ENCODE measurements at places on chromosomes 4 and X.
A peak's percentile ranks its signal among the peaks of the same experiment; 100 is the strongest.

DNA sequence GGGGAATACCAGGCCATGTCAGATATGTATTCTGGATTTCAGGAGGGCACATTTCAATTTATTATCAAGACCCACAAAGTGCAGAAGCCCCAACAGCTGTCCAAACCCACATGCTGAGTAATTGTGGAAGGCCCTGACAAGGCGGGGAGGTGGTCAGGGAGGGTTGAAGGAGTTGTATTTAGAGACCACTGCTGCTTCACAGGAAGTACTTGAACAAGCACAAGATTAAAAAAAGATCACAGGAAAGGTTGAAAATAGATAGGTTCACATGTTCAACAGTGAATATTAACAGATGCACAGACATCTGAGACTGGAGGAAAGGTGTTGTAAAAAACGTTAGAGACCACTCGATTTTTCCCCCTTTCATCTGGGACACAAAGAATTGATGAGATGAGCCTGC is 17.9 kb downstream of the ATP8A1 start:
- no peak for DNase-seq

- no peak for DNase-seq
These were observed 55.8 kb downstream of the LRP2BP start for GRCh38 chr4:185339941-185340340.

GRCh38 chr4:90718931-90719330 is 591.7 kb downstream of the CCSER1 start:
- no peak for DNase-seq

GRCh38 chr4:84503495-84504437 is 4.7 kb upstream of the NKX6-1 start:
- peak; percentile 34 for DNase-seq

DNA sequence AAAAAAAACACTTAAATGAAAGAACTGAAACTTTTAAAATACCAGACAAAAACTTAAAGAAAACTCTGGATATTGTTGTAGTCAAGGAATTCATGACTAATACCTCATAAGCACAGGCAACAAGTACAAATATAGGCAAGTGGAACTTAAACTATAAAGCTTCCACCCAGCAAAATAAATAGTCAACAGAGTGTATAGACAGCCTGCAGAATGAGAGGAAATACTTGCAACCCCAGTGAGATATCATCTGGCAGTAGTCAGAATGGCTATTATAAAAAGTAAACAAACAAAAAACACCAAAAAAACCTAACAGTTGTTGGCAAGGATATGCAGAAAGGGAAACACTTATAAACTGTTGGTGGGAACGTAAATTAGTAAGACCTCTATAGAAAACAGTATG is 9.6 kb upstream of the RPS6KA6 start:
- no peak for DNase-seq

DNA sequence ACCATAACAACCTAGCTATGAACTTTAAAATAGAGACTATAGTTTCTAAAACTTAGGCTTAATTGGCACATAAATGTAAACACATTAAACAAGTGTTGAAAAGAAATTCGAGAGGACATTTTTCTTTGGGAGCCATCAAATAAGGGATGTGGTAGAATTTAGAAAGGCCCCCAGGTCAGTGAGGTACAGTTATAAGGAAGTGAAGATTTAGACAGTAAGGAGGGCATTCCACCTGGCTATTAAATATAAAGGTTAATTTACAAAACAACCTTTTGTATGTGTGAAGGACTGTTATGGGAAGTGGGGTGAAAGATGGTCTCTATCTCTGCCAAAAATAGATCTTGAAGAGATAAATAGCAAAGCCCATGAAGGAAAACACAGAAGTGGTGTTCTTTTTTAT is 83.9 kb downstream of the AFF1 start:
- no peak for DNase-seq

- DNase-seq: no peak
These were observed 932 bp downstream of the TLR10 start for GRCh38 chr4:38781854-38782261.

- DNase-seq: no peak
These were observed 154.3 kb upstream of the EOLA2 start for GRCh38 chrX:150092549-150092948.

DNA sequence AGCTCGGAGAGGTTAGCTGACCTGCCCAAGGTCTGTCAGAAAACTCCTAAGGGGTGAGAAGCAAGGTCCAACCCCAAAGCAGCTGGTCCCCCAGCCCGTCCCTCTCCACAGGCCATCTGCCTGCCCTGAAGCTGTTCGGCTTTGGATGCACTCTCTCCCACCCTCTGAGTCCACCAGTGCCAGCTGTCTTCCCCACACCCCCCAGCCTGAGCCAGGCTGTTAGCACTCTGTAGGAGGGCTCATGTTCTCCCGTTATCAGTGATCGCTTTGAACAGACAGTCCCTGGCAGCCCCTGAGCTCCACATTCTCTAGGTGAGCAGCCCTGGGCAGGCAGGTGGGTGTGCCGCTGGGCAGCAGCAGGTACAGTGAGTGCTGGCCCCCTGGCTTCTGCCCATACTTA is 16.0 kb downstream of the ZNF185 start:
- no peak for DNase-seq

- DNase-seq: no peak
These were observed 65.7 kb downstream of the CLCN5 start for GRCh38 chrX:49988143-49988542.

- DNase-seq: no peak
These were observed 25.6 kb downstream of the SPATA18 start for GRCh38 chr4:52076731-52077130.

DNA sequence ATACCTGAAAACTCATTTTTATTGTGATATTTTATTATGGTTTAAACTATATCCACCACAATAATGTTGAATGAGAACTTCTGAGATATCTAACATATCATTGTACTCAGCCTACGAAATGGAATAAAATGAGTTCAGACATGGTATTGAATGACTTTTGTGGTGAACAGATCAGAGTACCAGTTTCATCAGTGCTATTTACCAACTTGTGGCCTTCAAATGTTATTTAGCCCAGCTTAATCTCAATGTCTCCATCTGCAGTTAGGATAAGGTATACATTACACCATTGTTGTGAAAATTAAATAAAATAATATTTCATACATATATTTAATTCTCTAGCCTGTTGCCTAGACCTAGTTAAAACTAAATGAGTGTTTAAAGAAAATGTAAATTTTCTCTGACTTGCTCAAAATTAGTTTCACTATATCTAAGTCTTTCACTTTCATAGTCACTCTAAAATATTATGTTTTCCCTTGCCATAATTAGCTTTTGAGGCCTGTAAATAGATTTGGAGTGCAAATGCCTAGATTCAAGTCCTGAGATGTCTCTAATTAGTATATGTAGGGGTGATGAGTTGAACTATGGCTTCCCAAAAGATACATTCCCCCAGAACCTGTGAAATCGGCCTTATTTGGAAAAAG is 594.2 kb downstream of the STPG2 start:
- no peak for DNase-seq

- no peak for DNase-seq
These were observed 85.2 kb downstream of the MAPK10 start for GRCh38 chr4:86274642-86275041.

- no peak for DNase-seq
These were observed 325.5 kb downstream of the PCDH18 start for GRCh38 chr4:137206781-137207180.

DNA sequence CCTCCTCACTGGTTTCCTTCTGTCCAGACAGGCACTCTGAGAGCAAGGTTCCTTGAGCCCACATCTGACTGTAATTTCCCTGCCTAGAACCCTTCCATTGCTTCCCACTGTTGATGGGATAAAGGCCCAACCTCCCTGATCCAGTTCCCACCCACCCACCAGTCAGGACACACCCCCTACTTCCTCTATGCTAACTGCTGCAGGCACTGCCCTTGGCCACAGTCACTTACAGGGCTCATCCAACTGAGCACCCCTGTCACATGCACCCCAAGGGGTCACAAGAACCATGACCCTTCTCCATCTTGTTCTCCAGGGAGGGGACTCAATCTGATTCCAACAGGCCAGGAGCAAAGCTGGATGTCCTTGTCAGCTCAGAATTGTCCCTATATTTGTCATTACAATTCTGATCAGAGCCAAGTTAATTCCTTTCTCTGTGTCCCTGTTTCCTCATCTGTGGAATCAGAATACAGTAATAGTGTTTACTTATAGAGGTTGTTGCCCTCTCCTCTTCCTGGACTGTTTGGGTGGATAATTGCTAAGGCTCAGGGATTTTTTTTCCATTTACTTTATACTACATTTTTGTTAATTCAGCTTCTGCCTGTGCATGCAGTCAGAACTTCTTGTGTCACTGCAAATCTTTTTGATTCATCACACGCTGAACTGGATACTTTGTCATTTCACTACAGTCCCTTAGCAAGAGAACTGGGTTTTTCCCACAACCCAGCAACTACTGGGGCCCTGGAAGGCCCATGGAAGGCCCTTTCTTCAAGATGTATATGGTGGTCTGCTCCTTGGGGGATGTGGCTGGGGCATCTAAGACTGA is 105.6 kb upstream of the MAMLD1 start:
- no peak for DNase-seq

GRCh38 chrX:153927672-153927921 is 1.5 kb upstream of the ARHGAP4 start:
- DNase-seq: no peak

- DNase-seq: no peak
These were observed 136.2 kb downstream of the SMIM20 start for GRCh38 chr4:26050212-26050643.

- DNase-seq: peak; percentile 51
These were observed 13.8 kb downstream of the CMC4 start for GRCh38 chrX:155056877-155057792.

- no peak for DNase-seq
These were observed 50.7 kb upstream of the NLGN4X start for GRCh38 chrX:6279277-6279909.

DNA sequence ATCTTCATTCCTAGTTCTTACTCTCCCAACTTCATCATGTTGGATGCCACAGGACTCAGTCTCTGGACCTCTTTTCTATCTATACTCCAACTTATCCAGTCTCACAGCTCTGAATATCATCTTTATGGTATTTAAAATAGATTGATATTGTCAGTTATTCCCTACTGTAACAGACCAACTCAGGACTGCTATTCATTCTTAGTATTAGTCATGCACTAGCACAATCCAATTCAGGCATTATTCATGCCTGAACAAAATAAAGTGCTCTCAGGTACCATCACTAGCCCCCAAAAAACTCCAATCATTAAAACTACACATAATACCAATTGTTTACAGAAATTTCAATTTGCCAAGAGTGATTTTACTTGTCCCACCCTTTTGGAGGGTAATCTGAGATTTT is 37.7 kb downstream of the FRYL start:
- DNase-seq: peak; percentile 22

GRCh38 chrX:70196961-70197720 is 19.9 kb downstream of the DGAT2L6 start:
- DNase-seq: no peak

- peak; percentile 8 for DNase-seq
These were observed 14.4 kb upstream of the FAM9A start for GRCh38 chrX:8815460-8816065.

DNA sequence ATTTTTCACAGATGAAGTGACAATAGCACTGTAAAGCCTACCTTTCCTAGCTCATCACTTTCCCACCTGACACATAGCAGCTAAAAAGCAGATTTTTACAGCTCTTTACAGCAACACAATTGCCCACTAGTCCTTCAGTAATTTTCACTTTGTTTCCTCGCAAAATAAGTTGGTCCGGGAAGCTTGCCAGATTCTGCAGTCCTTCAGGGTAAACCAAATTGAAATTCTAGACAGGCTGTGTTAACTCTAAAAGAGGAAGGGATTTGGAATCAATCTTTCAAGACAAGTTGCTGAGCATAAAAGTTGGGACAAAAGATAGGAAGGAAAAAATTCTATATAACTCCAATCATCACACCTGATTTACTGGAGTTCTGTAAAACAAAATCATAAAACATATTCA is 8.7 kb downstream of the C1QTNF7 start:
- peak; percentile 41 for DNase-seq

DNA sequence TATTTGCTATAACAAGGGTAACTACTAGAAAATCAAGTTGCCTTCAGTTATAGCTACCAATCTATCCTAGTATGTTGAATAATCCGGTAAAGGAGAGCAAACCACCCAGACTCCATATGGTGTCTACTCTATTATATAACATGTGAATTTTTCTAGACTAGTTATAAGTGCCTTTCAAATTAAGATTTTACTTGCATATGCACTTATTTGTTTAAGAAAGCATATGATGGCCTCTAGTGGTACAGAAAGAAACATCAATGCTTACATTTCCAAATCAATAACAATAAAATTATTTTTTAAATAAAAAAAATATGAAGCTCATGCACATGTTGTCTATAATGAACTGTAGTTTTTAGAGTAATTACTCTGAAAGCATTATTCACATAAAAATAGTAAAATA is 1516.4 kb upstream of the PABPC4L start:
- DNase-seq: no peak

DNA sequence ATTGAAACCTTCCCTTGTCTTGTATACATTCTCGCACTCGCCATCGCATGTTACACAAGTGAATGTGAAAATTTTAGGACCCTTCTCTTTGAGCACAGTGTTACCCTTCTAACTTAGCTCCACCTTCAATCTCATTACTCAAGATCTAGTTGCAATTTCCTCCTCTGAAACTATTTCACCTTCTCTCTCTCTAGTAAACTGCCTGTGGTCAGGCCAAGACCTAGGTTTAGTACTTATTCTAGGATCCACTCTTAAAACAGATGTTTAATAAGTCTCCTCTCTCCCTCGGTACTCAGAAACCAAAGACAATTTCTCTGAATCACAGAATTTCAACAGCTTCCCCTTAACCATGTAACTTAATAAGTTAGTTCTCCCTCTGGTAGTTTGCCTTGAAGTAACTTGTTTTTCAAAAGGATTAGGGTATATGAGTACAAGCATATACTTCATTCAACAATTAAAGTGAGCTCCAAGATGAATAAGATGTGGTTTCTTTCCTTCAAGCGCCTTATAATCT is 156.0 kb downstream of the SH3KBP1 start:
- DNase-seq: no peak

- no peak for DNase-seq
These were observed 68.8 kb upstream of the PRPS1 start for GRCh38 chrX:107559506-107559905.

DNA sequence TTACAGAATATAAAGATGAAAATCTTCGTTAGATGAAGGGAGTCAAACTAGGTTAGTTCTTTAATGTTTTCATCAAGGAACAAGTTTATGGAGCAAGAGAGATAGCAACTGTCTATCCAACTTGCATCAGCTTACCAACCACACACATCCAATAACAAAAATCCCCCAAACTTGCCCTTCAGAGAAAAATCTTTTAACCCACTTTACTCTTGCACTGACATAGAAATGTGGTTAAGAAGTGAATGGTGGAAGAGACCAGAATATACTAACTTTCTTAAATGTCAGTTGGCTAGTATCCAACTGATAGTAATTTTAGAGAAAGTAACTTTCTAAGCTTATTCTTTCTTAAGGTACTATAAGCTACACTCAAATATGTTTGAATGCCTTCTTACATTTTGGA is 1.7 kb upstream of the RAB9A start:
- no peak for DNase-seq

DNA sequence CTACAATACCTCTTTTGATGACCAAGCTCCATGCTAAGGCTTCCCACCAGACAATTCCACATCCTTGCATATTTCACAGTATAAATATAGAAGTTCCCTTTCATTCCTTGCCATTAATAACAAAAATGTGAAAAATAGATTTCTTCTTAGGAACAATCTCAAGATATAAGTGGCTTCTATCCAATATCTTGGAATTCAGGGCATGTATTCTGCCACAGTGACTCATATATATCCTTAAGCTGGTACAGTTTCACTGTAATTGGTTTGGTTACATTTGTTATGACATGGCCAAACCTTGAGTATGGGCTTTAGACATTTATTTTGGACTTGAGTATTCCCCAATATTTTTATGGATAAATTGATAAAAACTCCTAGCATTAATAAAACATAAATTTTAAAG is 181.7 kb upstream of the DDX53 start:
- peak; percentile 23 for DNase-seq

All from astrocyte (in vitro differentiated cells and primary cell).